ENCODE measurements at places on chromosomes 6 and 20.

DNA sequence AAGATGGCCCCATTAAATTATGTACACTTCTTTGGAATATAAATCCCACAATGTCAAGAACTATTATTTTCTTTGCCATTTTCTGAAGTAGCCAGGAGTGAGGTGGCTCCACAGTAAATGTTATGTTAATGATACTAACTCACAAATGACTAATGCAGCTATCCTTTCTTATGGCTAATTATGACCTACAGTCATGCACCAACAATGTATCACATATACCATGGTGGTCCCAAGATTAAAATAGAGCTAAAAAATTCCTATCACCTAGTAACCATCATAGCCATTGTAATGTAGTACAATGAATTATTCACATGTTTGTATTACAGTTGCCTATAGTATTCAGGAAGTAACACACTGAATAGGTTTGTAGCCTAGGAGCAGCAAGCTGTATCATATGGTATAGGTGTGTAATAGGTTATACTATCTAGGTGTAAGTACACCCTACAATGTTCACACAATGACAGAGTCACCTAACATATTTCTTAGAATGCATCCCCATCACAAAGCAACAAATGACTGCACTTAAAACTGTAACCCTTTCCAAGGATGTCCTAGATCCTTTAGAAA lies 15.3 kb downstream of the ECHDC1 start:
- DNase-seq: no peak

GRCh38 chr6:143159001-143159400 lies 98.3 kb downstream of the AIG1 start:
- DNase-seq: no peak

- peak; percentile 84 for DNase-seq
Observed at GRCh38 chr6:31737991-31738979, 1.5 kb upstream of the MSH5 start.

DNA sequence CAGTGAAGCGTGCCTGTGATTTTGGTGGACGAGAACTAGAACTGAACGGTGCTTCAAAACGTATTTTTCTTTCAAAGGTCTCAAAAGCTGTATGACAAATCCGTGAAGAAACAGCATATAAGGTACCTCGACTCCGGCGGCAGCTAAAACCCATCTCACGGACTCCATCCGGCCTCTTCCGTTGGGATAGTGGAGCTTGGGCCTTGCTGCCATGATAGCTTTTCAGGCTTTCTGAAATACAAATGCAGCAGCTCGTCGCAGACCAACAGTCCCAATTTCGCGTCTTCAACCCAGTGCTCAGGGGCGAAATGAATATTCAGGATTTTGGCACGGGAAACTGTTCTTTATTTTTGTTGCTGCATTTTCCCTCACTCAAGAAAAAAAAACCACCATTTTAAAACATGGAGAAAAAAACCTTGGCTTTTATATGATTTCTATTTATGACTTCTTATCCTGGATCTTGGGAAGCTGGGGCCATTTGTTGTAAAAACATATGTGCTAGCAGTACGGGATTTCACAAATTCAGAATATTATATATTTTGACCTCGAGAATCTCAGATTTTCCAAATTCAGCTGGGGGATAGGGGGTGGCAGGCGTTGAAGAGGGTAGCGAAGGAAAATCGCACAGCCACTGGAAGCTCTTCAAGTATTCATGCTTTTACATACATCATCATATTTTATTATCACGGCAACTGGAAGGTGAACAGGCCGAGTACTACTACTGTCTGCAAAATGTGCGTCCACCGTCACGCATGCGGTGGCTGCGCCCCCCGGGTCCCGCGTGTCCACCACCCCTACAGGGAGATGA lies 849 bp downstream of the GSTA4 start:
- DNase-seq: no peak

DNA sequence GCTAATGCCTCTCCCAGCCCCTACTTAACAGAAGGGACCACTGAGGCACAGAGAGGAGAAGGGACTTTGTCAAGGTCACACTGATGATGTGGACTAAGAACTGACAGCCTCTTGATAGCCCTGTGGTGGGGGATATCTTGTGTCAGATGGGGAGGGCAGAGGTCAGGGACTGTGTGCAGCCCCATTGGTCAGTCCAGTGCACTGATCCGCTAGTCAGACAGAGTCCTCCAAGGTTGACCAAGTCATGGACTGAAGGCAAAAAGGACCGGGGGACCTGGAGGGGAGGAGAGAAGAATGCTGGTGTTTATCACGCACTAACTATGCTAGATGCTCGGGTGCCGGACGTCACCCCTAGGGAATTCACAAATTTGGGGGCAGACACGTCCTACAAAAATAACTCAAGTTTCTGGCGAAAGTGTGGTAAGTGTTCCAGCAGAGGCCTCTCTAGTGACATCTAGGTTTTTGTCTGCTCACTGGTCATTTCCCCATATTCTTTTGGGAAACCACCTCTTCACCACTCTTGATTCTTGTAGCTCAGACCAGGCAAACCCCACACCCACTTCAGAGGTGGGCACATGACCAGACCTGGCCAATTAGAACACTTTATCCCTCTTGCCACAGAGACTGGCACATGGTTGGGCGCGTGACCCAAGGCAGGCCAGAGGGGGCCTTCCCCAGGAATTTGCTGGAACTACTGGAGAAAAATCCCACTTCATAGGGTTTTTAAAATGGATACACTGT lies 21.0 kb downstream of the TCF15 start:
- no peak for DNase-seq

GRCh38 chr6:110815411-110816409 lies at the start of gene CDK19:
Gene CDK19, minus strand, starts transcription at chr6:110815469. Its CDS starts 333 bp downstream, at chr6:110815136.
- DNase-seq: peak; percentile 99

DNA sequence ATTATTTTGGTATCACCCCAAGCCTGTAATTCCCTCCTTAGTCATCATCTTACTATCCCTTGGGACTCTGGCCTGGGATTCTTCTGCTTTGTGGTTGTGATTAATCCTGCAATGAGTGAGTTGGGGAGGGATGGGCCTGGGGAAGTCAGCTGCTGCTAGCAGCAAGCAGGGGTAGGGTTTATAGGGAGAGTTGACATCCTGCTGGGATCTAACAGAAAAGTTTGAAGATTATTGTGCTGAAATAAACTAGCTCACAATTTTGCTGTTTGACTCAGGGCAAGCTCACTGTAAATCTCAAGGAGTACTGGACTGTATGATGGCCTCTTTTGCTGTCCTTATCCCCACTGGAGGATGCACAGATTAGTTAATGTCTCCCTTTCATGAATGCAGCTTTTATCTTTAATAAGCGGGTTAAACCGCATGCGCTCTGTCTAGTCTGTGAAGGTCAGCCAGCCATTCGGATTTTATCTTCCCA lies 83.4 kb downstream of the JARID2 start:
- no peak for DNase-seq

DNA sequence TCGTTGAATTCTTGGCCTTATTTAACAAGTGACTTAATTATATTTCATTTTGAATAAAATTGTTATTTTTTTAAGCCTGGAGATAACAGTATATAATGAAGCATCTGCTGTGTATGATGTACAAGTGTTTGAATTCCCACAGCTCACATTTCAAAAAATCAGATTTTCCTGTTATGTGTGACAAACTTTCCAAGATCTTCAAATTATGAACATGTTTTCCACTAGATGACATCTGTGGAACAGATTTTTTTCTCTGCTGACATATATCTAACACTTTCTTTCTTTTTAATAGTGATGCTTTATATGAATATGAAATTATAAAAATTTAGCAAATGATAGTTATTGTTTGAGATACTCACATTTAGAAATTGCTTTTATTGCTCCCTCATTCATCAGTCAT lies 482.8 kb downstream of the LMBRD1 start:
- no peak for DNase-seq

- no peak for DNase-seq
Observed at GRCh38 chr6:4088704-4089103, 9.8 kb upstream of the FAM217A start.

DNA sequence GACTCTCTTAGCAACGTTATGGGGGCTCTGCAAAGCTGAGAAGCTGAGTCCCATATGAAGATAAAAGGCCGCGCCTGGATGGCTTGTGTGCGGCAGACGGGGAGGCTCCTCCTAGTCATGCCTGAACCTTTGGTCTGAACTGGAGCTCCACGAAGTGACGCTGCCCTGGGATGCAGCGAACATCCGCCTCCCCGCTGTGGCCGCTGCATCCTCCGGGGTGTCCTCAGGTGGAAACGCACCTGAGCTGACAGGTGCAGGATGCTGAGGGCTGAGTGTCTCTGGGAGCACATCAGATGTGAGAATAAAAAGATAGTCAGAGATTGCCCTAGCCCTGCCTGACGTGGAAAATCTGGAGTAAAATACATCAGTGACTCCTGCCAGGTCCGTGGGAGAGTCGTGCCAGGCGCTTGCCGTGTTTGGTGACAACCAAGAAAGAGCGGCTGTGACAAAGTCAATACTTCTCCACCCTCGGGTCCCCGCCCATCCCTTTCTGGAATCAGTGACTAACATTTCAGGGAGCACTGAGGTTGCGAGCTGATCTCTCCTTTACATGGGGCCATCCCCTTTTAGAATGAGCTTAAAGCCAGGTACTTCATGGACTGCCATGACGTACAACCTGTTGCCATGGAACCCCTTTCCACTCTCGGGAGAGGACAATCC lies 162.8 kb upstream of the AFDN start:
- DNase-seq: no peak

DNA sequence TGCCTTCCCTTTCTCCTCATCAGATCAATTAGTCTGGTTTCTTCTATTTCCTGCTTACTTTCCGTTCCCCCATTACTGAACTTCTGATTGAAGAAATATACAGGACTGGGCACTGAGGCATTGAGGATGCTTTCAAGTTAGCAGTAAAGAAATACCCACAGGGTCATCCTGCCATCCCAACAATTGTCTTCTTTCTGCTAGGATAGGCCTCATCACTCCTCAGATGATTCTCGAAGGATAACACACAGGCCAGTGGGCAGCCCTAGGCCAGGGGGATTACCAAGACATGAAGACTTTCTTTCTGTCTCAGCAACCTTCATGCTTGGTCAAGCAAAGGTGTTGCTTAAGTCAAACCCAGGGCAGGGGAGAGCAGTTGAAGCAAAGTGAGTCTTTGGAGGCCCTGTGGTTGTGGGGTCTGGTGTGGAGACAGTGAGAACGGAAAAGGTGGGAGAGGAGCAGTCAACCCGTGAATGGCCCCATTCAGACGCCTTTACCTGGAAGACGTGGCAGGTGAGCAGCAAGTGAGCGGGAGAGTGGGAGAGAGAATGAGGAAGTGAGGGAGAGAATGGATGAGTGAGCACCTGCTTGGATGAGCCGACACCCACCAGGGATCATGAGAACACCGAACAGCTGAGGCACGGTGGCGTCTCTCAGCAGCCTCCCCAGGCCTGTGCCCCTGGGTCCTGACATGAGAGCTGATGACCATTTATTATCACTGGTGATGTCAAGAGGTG lies 462.9 kb downstream of the PREX1 start:
- no peak for DNase-seq

DNA sequence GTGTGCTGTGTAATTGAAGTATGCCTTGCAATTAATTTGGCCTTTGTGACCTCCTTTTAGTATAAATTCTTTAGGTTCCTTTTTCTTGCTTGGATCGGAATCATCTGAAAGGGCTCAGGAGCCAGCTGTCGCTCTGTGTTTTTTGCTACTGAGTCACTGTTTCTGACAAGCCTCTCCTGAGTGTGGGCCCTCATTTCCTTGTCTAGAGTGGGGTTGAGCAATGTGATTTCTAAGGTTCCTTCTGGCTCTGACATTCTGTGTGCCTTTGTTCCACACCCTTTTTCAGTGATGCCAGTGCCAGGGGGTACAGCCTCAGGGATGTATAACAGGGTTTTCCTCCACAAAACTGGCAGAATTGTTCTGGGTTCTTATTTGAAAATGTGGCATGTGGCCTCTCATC lies 26.5 kb downstream of the DAAM2 start:
- no peak for DNase-seq

GRCh38 chr6:166465671-166466087 lies 82.9 kb upstream of the MPC1 start:
- no peak for DNase-seq

DNA sequence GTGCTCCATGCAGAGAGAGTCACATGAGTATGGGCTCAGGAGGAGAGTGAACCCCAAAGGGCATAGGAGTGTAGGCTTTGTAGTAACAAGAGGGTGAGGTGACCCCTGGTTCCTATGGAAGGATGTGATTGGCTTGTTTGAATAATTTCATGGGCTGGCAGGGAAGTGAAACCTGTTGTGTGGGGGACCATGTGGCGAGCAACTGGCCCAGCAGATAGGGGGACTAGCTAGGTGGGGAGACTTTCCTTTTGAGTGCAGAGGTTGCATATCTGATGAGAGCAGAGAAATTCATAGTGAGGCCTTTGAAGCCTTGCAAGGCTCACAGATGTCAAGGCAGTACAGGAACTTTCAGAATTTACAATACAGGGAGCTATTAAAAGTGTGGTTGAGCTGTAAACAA lies 247.9 kb upstream of the SLC35B3 start:
- DNase-seq: no peak

GRCh38 chr20:11738852-11739251 lies 178.8 kb upstream of the BTBD3 start:
- no peak for DNase-seq

DNA sequence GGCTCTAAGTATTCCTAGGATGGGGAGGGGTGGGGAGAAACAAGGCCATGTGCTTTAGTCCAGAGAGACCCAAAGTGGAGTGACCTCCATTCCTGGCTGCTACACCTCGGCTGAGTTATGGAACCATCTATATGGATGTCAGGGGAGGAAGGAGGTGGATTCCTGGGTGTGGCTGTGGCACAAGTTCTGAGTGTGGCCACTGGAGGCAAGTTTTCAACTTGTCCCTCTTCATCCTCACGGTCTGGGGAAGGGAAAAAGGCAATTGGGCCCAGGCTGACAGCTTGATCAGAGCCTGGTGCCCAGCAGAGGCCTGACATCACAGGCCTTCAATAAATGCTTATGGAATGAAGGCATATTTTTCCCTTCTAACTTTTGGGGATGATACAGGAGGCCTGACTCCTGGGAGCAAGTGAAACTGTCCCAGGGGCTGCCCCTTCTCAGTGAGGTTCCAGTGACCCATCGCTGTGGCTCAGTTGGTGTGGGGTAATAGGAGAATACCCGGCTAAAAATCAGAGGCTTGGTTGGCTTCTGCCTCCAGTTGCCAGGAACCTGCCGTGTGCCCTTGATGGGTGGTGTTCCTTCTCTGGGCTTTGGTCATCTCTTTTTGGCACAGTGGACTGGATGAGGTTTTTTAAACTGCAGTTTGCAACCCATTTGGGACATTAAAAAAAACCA lies 1.8 kb upstream of the ITPR3 start:
- no peak for DNase-seq

DNA sequence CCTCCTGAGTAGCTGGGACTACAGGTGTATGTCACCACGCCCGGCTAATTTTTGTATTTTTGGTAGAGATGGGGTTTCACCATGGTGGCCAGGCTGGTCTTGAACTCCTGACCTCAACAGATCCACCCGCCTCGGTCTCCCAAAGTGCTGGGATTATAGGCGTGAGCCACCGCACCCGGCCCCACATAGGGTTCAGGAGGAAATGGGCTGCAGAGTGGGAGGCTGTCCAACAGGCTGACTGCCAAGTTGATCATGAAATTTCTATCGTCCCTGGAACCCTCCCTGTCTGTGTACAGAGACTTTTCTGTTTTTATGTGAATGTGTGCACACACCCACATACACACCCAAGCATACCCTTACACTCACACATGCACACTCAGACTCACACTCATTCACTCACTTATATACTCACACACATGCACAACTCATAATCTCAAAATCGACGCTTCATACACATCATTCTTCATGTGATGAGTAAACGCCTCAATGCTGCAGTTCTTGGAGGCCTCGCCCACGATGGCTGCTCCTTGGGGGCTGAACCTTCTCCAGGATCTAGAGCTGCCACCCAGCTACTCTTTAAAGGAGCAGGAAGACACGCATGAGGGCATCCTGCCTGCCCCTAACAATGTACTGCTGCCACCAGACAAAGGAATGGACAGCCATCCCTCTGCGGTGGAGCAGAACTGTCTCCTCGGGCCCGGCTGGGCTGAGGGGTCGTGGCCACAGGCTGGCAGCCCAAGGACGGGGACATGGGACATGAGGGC lies 35.6 kb downstream of the SUN5 start:
- DNase-seq: no peak

Measured in CD4-positive, alpha-beta T cell treated with Interleukin-21 for 1 hour (primary cell).